ENCODE measurements at places on chromosomes 5 and 9. TPM values are rescaled to one million over a fixed set of nuclear protein-coding genes. Genes with fewer than 3 reads are reported as not detected.

GRCh38 chr5:159244890-159245289 lies 18.2 kb upstream of the UBLCP1 start:
- H3K4me1 ChIP-seq: peaks cover 14% of the 10 kb centered on the region
- no peak for DNase-seq
- no peak overlapping the region for H3K4me3 ChIP-seq

The PCDHA4 gene
- 1.5 TPM for total RNA-seq

DNA sequence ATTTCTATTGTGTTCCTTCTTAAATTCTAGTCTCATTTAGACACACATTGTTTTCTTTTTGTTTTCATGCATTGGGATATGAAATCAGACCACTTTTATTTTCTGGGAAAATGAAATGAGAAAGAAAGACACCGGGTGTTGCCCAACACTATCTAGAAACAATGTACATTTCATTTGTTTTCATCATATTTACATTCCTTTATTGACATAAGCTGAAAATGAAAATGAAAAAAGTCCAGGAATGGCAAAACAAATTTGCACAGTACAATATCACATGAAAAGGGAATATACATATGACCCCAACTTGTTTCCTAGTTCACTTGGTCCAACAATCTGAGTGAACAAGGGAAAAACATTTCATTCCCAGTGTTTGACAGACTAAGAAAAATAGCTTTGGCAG lies 20.7 kb downstream of the IFNE start:
- no peaks in the 10 kb centered on the region for H3K27me3 ChIP-seq
- no peak for DNase-seq
- no peaks in the 10 kb centered on the region for H3K36me3 ChIP-seq
- H3K4me3 ChIP-seq: no peak overlapping the region
- H3K4me1 ChIP-seq: no peaks in the 10 kb centered on the region

The MYOT gene
- not detected for total RNA-seq

DNA sequence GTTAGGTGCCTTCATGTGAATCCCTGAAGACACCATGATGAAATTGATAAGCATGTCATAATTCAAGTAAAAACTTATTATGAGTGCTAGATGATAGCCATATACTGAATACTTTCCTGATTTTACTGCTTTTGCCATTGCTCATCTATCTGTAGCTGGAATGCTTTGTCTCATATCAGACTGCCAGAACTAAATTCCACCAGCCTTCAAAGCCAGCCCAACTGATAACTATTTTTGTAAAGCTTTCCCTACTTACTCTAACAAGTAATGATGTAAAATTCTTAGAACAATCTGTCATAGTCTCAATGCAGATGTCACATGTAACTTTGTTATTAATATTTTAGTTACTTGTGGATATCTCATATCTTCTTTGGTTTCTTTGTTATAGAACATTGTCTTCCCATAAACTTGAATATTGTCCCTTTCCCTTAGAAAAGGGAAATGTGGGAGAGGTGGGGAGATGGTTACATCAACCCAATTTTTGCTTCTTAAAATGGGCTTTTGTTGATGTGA lies 128.3 kb downstream of the ZCCHC7 start:
- no peak for DNase-seq
- no peak overlapping the region for H3K27ac ChIP-seq
- no peak overlapping the region for H3K4me3 ChIP-seq
- H3K36me3 ChIP-seq: no peaks in the 10 kb centered on the region

GRCh38 chr5:142746532-142747433 lies 23.4 kb upstream of the ARHGAP26 start:
- no peak overlapping the region for H3K4me3 ChIP-seq
- peaks cover 29% of the 10 kb centered on the region for H3K4me1 ChIP-seq
- no peaks in the 10 kb centered on the region for H3K27me3 ChIP-seq
- no peaks in the 10 kb centered on the region for H3K36me3 ChIP-seq
- no peak for DNase-seq

DNA sequence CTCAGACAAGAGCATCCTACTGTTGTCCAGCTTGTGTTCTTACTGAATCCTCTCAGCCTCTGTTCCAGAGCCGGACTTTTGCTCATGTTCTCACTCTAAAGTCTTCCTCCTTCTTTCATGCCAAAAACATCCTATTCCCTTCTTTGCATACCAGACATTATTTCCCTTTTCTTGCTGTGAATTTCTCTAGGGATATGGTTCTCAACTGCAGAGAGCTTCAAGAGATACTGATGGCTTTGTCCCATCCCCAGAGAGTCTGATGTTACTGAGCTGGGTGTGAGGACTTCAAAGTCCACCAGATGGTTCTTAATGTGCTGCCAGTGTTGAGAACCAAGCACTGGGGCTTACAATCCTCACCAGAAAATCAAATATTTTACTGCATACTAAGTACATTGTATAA lies 98.6 kb upstream of the FER start:
- H3K27ac ChIP-seq: no peak overlapping the region
- no peak for DNase-seq
- peaks cover 5% of the 10 kb centered on the region for H3K4me1 ChIP-seq
- no peaks in the 10 kb centered on the region for H3K27me3 ChIP-seq
- no peak overlapping the region for H3K4me3 ChIP-seq

GRCh38 chr5:151781201-151781600 lies 9.4 kb downstream of the G3BP1 start:
- H3K4me3 ChIP-seq: no peak overlapping the region
- H3K27me3 ChIP-seq: no peaks in the 10 kb centered on the region
- no peak overlapping the region for H3K27ac ChIP-seq
- no peak for DNase-seq
